B cell (primary cell): ENCODE measurements at places on chromosomes 5 and 9. TPM values are rescaled to one million over a fixed set of nuclear protein-coding genes. Genes with fewer than 3 reads are reported as not detected.

- H3K36me3 ChIP-seq, result no peaks in the 10 kb centered on the region
- no peaks in the 10 kb centered on the region for H3K4me1 ChIP-seq
- no peaks in the 10 kb centered on the region for H3K27me3 ChIP-seq
- no peak overlapping the region for H3K27ac ChIP-seq
Measured at GRCh38 chr5:107783551-107783950, 112.8 kb upstream of the EFNA5 start.

DNA sequence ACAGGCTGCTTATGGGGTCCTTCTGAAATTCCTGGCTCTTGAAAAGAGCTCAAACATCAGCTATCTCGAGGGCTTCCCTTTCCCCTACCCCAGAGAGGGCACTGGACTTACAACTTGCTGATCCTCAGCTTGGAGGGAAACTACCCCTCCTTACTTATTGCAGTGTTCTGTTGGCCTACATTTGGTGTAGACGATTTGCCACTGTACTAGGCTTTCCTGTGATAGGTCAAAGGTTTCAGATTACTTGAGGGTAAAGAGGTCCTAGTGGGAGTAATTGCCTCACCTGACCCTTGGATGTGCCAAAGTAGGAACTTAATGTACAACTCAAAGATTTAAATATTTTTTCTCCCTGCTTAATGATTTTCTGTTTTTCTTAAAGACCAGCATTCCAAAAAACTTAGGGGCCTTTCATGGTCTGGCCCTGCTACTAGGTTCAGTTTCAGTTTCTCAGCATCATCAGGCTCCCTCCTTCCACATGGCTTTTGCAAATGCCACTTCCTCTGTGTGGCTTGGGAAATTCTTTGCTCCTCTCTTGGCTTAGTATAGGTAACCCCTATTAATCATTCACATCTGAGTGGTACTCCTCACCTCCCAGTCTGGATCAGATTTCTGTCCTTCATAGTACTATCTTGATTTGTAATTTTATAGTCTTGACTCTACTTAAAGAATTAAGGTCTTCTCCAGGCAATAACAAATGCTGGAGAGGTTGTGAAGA, 32.4 kb downstream of the CYSTM1 start:
- no peak for DNase-seq
- no peaks in the 10 kb centered on the region for H3K27me3 ChIP-seq
- no peak overlapping the region for H3K27ac ChIP-seq

DNA sequence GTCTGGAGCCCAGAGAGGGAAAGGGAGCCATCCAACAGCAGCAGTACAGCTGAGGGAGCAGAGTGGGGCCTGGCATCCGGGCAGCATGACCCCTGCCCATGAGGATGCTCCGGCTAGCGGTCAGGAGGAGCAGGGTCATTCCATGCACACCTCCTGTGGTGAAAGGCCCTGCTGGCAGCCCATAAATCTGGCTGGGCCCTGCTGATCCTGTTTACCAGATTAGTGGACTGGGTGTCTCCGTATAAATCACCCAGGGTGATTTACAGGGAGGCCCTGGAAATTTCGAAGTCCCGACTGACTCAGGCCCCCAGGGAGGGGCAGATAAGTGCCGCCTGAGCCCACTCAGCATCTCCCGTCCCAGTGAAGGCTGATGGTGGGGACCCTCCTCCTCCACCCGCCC, 117.6 kb upstream of the HAND1 start:
- H3K36me3 ChIP-seq, result no peaks in the 10 kb centered on the region
- no peak for DNase-seq
- peaks cover 2% of the 10 kb centered on the region for H3K27me3 ChIP-seq
- H3K27ac ChIP-seq, result no peak overlapping the region
- H3K4me1 ChIP-seq, result no peaks in the 10 kb centered on the region
- no peak overlapping the region for H3K4me3 ChIP-seq

DNA sequence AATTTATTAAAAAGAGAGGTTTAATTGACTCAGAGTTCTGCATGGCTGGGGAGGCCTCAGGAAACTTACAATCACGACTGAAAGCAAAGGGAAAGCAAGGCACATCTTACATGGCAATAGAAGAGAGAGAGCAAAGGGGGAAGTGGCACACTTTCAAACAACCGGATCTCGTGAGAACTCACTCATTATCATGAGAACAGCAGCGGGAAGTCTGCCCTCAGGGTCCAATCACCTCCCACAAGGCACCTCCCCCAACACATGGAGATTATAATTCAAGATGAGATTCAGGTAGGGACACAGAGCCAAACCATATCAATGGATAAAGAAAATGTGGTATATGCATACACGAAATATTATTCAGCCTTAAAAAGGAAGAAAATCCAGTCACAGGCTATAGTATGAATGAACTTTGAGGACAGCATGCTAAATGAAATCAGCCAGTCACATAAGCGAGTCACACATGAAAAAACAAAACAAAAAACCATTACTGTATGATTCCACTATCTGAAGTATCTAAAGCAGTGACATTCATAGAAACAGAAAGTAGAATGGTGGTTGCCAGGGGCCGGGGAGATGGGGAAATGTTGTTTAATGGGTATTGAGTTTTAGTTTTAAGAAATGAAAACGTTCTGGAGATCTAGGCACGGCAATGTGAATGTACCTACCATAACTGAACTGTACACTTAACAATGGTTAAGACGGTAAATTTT, 83.4 kb upstream of the PCA3 start:
- H3K27ac ChIP-seq, result no peak overlapping the region
- no peaks in the 10 kb centered on the region for H3K36me3 ChIP-seq
- H3K4me3 ChIP-seq, result no peak overlapping the region
- DNase-seq, result no peak

DNA sequence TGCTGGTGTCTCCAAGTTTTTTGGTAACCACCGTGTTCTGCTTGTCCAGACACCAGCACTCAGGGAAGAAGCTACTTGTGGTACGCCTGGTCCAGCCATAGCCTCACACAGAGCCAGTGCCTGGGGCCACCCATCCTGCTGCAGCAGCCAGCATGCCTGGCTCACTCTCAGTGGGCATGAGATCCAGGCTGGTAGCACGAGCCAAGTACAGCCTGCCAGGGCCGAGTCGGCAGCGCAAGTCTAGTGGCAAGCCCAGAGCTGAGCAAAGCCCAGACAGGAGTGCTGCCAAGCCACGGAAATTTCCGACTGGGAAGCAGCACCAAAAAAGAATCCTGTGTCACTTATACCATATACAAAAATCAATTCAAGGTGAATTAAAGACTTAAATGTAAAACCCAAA, 36.3 kb upstream of the FBXL17 start:
- H3K27me3 ChIP-seq, result no peaks in the 10 kb centered on the region
- no peaks in the 10 kb centered on the region for H3K4me1 ChIP-seq
- no peak for DNase-seq
- H3K27ac ChIP-seq, result no peak overlapping the region
- no peaks in the 10 kb centered on the region for H3K36me3 ChIP-seq

Gene TRAF1
- total RNA-seq, result 12.2 and 13.1 TPM in 2 replicates

Gene NUDT2
- 16.1 and 20.4 TPM in 2 replicates for total RNA-seq
